ENCODE measurements at places on chromosomes 1 and 21.

DNA sequence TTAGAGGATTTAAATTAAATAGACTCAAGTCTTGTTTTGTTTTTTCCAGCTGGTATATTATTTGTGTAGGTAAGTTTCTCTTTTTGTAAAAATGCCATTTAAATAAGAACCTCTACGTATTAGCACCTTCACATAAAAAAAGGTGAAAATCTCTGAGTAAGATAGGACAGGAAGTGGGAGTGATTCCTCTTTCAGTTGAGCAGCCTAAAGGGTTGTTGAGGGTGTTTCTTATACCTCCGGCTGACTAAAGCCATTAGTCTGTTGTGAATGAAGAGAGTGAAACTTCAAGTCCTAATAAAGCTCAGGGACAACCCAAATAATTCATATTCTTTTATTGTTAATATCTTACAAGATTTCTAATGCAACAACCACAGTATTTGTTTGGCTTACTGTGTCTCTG lies 188.7 kb downstream of the CHRM3 start:
- no peak for DNase-seq

DNA sequence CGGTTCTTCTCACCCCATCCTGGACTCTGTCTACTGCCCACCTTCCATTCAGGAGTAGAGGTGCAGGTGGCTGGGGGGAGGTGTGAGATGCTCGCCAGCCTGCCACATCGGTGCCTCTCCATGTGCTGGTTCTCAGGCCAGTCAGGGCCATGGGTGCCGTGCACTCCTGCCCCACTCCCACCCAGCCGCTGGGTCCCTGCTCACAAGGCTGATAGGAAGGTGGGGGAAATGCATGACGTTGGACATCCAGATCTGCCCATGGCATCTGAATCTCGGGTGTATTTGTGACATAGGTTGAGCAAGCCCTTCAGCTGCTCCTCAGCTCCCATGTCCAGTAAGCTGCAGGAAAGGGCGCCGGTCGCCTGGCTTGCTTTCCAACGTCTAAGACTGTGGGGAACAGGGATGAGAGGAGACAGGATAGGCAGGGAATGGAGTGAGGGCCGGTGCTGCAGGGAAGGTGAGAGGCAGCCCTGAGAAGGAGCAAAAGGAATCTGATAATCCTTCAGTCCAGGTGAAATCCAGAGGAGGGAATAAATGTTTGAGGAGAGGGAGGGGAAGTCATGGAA lies 11.8 kb downstream of the S100A7A start:
- no peak for DNase-seq

- no peak for DNase-seq
These were observed 198.1 kb downstream of the SLC35F3 start for GRCh38 chr1:234102583-234102982.

DNA sequence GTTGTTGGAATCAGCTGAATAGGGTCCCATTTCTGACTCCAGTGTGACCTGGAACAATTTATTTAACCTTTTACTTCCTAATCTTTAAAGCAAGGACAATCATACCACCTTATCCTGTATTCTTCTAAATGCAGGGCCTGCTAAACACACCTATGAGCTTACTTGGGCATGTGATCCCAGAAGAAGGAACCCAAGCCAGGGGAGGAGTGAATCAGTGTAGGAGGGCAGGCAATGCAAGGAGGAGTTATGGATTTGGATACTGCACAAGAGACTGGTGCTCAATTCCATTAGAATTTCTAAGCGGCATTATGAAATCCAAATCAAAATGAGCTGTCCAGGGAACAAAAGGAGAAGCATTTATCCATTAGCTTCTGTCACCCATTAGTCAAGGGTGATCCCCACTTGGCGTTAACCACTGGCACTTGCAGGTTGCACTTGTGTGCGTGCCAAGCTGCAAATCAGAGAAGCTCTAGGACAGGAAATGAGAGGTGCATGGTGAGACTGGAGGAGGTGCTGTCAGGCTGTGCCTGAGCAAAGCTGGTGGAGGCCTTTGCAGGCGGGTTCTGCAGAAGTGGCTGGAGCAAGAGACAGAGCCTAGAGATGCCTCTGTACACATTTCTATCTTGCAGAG lies 297.2 kb upstream of the PLXNA2 start:
- DNase-seq = no peak
